ENCODE measurements at places on chromosomes 4 and X.

GRCh38 chr4:54930226-54930625, 195.2 kb downstream of the KDR start:
- no peak for DNase-seq

DNA sequence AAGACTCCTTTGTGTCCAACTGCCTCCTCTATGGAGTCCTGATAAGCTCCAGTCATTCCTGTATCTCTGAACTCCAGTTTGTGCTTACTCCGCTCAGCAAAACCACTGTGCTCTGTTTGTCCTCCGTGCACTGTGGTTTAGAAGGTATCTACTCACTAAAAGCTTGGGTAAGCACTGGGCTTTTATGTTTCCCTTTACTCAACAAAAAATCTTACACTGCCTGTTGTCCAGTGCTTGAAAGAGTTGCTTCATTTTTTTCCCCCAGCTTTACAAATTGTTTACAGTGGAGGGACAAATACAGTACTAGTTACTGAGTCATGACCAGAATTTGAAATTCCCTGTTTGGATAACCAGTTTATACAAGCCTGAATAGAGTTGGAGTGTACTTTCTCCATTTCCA, 545.3 kb upstream of the FAT1 start:
- DNase-seq: no peak

DNA sequence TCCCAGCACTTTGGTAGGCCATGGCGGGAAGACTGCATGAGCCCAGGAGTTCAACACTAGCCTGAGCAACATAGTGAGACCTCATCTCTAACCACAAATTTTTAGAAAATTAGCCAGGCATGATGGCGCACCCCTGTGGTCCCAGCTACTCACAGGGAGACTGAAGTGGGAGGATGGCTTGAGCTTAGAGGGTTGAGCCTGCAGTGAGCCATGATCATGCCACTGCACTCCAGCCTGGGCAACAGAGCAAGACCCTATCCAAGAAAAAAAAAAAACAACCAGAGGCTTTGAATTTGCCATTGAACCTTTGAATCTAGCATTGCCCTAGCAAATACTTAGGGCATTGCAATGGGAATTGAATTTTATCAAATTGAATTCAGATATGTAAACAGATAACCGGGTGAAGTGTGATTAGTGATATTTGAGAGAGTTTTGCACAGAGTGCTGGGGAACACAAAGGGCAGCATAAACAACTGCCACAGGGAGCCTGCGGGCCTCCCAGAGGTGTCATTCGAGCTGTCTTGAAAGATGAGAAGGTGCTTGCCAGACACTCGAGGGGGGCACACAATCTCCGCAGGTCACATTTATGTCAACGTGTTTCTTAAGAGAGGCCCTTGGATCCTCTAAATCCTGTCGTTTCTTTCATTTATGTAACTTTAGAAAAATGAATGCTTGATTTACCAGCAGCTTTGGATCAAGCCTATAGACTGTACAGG, 200.3 kb downstream of the AASDH start:
- no peak for DNase-seq

DNA sequence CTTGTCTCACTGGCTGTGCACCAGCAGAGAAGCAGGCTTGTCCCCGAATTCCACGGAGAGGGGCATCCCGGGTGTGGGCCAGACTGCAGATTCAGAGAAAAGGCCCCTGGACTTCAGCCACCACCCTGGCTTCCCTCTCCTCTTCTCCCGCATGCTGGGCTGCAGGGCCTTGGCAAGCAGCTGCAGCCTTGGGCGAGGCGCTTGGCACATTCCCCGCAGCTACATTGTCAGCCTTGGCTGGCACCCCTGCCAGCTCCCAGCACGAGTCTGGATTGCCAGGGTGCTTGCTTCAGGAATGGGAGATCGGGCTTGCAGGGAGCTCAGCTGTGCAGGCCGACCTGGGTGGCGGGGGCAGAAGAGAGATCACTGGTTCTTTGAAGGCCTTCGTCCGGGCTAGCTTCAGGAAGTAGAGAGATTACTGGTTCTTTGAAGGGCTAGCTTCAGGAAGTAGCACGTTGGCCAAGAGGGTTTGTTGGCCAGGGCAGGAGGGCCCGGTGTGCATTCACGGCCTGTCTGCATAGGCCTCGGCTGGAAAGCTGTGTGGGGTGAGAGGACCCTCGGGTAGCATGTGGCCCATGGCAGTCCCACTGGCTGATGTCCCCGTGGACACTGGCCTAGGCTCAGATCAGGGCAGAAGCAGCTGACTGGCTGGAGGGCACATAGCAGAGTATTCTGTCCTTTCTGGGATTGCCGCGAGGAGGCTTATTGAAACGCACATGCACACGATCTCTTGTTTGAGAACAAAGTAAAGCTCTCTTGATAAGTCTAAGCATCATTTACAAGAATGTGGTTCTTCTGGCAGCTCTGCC, 2.7 kb downstream of the ABCD1 start:
- DNase-seq: no peak

GRCh38 chr4:168387091-168387490, 68.5 kb upstream of the DDX60 start:
- peak; percentile 9 for DNase-seq

- DNase-seq: no peak
Measured at GRCh38 chr4:14917298-14917633, 85.0 kb upstream of the CPEB2 start.

DNA sequence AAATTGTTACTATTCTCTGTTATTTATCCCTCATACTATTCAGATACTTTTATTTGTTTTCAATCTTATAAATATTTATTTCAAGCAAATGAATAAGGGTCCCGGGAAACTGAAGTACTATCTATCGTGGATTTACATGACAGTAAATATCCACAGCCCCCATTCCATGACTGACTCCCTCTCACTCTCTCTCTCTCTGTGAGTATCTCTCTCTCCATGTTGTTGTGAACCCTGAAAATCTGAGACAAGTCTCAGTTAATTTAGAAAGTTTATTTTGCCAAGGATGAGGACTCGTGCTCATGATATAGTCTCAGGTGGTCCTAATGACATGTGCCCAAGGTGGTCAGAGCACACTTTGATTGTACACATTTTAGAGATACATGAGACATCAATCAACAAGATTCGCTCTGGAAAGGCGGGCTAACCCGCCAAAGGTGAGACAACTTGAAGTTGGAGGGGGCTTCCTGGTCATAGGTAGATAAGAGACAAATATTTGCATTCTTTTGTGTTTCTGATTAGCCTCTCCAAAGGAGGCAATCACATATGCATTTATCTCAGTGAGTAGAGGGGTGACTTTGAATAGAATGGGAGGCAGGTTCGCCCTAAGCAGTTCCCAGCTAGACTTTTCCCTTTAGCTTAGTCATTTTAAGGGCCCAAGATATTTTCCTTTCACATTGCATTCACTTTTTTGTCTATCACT, 986.4 kb downstream of the NLGN4X start:
- DNase-seq: no peak

DNA sequence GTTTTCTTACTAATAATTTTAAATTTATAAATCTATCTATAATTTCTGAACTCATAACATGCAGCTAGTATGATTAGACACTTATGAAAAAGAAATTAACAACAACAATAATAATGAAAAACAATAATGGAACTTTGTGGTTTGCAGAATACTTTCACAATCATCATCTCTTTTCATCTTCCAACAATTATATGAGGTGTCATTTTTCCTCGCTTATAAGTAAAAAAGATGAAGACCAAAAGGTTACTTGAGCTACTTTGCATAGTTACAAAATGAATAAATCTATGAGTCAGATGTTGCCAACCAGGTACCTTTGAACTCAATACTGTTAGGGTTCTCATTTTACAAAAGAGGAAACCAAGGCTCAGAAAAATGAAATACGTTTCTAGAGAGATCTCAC, 98.5 kb upstream of the ELOVL6 start:
- DNase-seq: no peak

DNA sequence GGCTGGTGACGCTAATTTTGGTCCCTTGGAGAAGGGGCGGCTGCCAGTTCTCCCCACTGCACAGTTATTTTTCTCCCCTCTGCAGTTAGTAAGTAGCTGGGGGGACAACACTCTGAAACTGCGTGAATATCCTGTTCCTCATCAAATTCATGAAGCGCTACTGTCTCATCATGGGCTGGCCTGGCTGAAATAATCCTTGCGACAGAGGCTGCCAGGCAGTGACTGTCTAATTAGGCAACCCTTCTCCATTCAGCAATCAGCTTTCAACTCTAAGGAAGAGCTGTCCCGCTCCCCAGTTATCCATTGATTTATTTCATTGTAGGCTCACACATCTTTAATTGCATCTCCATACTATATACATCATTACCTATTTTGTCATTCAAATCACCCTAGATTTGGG, 8.2 kb downstream of the SH3TC1 start:
- DNase-seq: no peak

GRCh38 chr4:146787731-146788130, 149.0 kb downstream of the POU4F2 start:
- no peak for DNase-seq

DNA sequence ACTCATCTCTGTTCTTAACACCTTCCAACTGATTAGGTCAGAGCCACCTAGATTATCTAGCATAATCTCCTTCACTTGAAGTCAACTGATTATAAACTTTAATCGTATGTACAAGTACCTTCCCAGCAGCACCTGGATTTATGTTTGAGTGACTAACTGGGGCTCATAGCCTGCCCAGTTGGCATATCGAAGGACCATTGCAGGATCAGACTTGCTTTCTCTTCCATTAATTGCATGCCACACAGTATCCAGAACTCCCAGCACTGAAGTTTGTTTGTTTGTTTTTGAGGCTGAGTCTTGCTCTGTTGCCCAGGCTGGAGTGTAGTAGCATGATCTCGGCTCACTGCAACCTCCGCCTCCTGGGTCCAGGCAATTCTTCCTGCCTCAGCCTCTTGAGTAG, 27.9 kb downstream of the GRK4 start:
- DNase-seq: no peak

- no peak for DNase-seq
Measured at GRCh38 chrX:12972243-12972642, 2.7 kb upstream of the TMSB4X start.

DNA sequence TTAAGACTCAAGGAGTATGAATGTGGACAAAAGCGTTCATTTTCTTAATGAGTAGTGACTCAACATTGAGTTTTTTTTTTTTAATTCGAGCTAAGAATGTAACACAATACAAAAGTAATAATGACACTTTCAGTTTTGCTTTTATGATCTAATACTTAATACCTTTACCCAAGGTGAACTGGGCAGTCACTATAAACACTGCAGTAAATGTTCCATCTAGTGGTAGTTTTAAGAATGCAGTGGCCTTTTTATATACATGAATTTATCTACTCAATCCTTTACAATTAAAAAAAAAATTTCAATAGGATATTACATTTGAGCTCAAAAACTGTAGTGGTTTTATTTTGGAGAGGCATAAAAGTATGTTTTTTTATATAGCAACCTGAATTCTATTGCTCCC, 33.9 kb downstream of the PDK3 start:
- peak; percentile 52 for DNase-seq

DNA sequence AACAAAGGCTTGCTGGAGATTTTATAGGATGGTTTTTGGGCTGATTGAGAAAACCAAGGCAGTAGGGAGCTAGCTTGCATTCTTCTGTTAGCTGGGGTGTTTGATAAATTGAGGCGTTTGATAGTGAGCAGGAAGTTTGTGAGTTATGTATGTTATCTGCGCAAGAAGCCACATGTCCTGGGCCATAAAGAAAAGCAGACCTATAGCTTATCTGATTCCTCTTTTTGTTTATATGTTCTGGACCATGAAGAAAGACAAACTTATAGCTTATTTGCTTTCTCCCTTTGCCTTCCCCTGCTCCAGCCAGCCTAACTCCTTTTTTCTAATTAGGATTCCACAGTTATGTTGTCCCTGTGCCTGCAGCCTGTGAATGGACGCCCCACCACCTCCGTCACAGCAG, 9.2 kb downstream of the HNRNPH2 start:
- peak; percentile 47 for DNase-seq

- DNase-seq: no peak
Measured at GRCh38 chr4:69639542-69639941, at the start of gene UGT2A2. UGT2A2 (minus strand) TSS chr4:69639642; CDS start chr4:69639640, 2 bp downstream.

DNA sequence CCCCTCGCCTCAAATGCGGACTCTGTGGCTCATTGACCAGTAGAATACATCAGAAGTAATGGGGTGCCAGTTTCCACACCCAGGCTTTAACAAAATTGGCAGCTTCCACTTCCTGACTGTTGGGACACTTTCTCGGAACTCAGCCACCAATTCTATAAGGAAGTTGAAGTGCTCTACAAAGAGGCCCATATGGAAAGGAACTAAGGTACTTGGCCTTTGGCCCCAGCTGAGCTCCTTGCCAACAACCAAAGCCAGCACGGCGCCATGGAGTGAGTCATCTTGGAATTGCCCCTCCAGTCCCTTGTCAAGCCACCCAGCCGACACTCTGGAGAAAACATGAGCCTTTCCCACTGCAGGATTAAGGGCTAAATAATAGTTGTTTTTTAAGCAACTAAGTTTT, 262.2 kb upstream of the INTU start:
- no peak for DNase-seq

DNA sequence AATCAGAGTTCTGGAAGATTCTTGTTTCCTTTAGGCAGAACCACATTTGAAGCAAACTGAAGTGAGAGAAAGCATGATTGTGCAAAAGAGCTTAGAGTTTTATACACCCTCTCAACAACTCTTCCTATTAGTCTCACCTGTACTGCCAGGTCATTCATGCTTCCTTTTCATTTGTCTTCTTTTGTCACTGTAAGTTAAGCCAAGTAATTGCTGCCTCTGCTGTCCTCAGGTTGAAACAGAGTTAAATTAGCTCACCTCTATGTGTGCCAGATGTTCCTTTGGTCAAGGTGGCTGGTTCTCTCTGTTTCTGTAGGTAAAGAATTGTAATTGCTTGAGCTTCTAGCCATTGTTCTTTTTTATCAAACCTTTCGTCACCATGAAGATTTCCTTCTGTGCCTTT, 41.1 kb upstream of the HPGD start:
- DNase-seq: no peak

GRCh38 chr4:144113546-144113945, 27.0 kb downstream of the GYPA start:
- DNase-seq: no peak

DNA sequence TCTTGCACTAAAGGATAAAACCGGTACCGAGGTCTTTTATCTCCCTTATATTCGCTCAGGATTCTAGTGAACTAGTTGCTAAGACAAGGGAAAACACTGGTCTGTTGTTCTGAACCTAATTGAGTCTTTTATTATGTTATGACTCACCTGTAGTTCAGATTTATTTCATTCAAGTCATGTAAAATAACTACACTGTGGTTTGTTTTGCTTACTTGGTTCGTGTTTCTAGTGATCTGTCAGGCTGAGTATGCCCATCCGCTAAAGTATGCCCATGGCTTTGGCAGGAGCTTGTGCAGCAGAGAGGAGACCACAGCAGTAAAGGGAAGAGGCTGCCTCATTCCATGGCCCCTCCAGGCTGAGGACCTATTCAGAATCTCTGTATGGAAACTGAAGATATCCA, 126.1 kb downstream of the AFF1 start:
- no peak for DNase-seq

DNA sequence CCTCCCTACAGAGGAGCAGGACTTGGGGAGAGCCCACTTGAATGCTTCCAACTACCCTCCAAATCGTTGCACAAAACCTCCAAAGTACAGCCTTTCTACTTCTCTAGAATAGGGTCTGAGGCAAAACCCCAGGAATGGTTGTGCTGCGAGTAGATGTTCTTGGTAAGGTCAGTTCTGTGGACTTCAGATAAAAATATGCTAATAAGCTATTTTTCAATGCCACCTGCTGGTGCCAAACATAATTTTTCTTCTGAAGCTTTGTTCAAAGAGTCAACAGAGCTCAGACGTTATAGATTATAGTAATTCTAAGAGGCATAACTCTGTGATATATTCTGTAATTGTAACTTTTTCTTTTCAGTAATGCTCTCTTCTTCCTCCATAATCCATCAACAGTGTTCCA, 425.7 kb downstream of the GPAT3 start:
- peak; percentile 11 for DNase-seq

GRCh38 chrX:19682712-19683331, 167.5 kb upstream of the MAP3K15 start:
- peak; percentile 38 for DNase-seq
